ENCODE measurements at places on chromosomes 6 and 20. TPM values are rescaled to one million over a fixed set of nuclear protein-coding genes. Genes with fewer than 3 reads are reported as not detected.

- H3K27me3 ChIP-seq, result no peaks in the 10 kb centered on the region
- DNase-seq, result no peak
- no peak overlapping the region for H3K27ac ChIP-seq
- no peak overlapping the region for H3K4me3 ChIP-seq
Measured at GRCh38 chr6:3139090-3139903, 18.0 kb downstream of the TUBB2A start.

- H3K27ac ChIP-seq, result no peak overlapping the region
- H3K4me3 ChIP-seq, result no peak overlapping the region
- no peaks in the 10 kb centered on the region for H3K27me3 ChIP-seq
- no peaks in the 10 kb centered on the region for H3K4me1 ChIP-seq
- DNase-seq, result no peak
Measured at GRCh38 chr6:92635553-92636153, 783.7 kb downstream of the EPHA7 start.

GRCh38 chr6:36039112-36039511 is 11.5 kb downstream of the MAPK14 start:
- H3K4me3 ChIP-seq, result peak overlapping the region; percentile 31
- no peak for DNase-seq

DNA sequence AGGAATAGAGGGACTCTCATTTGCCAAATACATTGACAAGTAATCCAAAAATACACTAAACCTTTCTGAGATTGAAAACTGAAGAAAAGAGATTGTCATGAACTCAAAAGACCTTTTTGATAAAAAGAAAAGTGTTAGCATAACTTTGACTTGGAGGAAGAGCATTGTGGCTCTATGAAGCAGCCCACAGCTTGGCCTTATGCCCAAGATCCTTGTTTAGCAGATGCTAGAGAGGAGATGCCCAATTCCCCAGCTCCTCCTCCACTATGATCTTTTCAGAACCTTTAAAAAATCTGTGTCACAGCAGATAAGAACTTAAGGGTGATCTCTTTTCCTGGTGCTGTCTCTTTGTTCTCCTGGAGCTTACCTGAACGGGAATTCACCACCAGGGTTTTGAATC is 35.8 kb upstream of the IGF2R start:
- no peak for DNase-seq
- H3K27me3 ChIP-seq, result peaks cover 28% of the 10 kb centered on the region
- no peak overlapping the region for H3K4me3 ChIP-seq
- H3K4me1 ChIP-seq, result peaks cover 5% of the 10 kb centered on the region

DNA sequence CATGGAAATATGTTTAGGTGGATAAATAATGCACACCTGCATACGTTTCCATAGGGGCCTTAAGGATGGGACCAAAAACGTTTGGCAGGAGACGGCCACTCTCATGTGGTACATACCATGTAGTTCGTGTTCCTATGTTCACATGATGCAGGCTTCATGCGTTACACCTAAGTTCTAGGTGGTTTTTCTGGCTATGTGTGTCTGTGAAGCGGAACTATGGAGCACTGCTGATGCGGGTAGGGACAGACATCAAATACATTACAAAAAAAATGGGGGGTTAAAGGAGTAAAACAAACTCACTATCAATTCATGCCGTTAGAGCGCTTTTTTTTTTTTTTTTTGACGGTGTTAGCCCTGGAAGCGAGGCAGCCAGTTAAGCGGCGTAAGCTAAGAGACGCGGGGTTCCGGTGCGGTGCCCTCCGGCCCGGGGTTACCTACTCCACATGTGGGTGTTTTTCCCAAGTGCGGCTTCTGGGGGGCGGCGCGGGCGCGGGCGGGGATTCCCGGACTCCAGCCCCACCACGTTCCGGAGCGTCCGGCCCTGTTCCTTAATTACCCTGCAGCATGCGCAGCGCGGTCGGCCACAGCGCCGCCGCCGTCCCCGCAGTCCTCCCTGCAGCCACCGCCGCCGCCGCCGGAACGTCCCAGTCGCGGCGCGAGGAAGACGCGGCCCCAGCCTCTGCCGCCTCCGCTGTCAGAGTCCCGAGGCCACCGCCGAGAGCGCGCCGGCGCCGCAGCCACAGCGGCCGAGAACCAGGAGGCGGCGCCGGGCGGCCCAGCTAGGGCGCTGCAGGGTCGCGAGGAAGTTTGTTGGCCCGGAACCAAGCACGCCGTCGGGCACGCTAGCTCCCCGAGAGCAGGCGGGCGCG is 648 bp downstream of the COL19A1 start:
- peaks cover 73% of the 10 kb centered on the region for H3K4me1 ChIP-seq
- H3K36me3 ChIP-seq, result peaks cover 29% of the 10 kb centered on the region
- peak overlapping the region; percentile 98 for H3K27ac ChIP-seq
- H3K4me3 ChIP-seq, result peak overlapping the region; percentile 90

GRCh38 chr6:42302411-42302810 is 84.8 kb upstream of the MRPS10 start:
- no peaks in the 10 kb centered on the region for H3K4me1 ChIP-seq
- no peak overlapping the region for H3K4me3 ChIP-seq
- H3K36me3 ChIP-seq, result no peaks in the 10 kb centered on the region
- DNase-seq, result no peak
- peaks cover 3% of the 10 kb centered on the region for H3K27me3 ChIP-seq

GRCh38 chr6:149642829-149643580 is 5.5 kb downstream of the KATNA1 start:
- peaks cover 20% of the 10 kb centered on the region for H3K4me1 ChIP-seq
- H3K27ac ChIP-seq, result no peak overlapping the region
- H3K27me3 ChIP-seq, result no peaks in the 10 kb centered on the region
- no peak for DNase-seq
- H3K4me3 ChIP-seq, result no peak overlapping the region
- no peaks in the 10 kb centered on the region for H3K36me3 ChIP-seq

DNA sequence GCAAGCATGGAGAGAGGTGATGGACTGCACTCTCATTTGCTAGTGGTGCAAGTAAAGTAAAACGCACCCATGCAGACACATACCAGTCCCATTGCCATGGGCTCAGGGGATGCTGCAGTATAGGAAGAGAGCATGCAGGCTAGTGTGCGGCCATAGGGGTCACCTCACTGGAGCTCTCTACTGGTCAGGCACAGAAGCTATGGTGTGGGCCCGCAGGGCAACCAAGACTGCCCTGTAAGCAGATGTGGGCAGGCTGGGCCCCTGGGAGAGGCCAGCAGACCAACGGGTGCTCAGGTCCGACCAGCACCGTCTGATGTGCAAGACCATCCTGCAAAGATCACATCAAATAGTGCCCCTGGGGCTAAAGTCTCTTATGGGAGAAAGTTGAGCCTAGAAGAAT is 290.7 kb downstream of the HTR1B start:
- H3K36me3 ChIP-seq, result no peaks in the 10 kb centered on the region
- no peaks in the 10 kb centered on the region for H3K27me3 ChIP-seq
- no peak overlapping the region for H3K4me3 ChIP-seq
- no peak for DNase-seq
- H3K4me1 ChIP-seq, result no peaks in the 10 kb centered on the region
- H3K27ac ChIP-seq, result no peak overlapping the region

DNA sequence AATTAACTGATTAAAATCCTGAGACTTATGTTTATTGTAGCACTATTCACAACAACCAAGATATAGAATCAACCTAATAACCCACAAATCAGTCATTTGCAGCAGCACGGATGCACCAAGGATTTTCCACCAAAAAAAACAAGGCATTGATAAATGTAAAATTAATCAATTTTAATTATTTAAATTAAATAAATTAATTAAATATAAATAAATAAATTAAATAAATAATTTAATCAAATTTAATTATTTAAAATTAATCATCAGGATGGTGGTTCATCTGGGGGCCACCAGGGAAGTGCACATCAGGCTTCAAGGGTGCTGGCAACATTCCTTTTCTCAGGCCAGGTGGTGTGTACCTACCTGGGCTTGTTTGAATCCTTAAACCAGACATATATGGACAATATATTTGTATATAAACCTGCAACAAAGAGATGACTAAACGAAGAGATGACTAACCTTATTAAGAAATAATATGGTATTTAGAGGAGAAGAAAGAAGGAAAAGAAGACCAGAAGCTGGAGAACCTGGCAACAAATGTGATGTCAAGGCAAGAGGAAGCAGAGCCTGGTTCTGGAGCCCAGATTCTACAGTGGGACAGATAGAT is 89.2 kb downstream of the CD164 start:
- DNase-seq, result no peak
- peaks cover 15% of the 10 kb centered on the region for H3K27me3 ChIP-seq
- peaks cover 10% of the 10 kb centered on the region for H3K4me1 ChIP-seq
- no peaks in the 10 kb centered on the region for H3K36me3 ChIP-seq

GRCh38 chr6:66226109-66226508 is 519.1 kb upstream of the EYS start:
- H3K4me3 ChIP-seq, result no peak overlapping the region
- no peak for DNase-seq
- no peaks in the 10 kb centered on the region for H3K36me3 ChIP-seq

GINS1 gene
- polyA plus RNA-seq, result 1.7 TPM

ATP6V1G2 gene
- not detected for polyA plus RNA-seq

DNAJC5 gene
- 2.5 TPM for polyA plus RNA-seq

TSHZ2 gene
- polyA plus RNA-seq, result 0.11 TPM

Data from naive B cell (primary cell).